ENCODE measurements at places on chromosomes 13 and 19. TPM values are rescaled to one million over a fixed set of nuclear protein-coding genes. Genes with fewer than 3 reads are reported as not detected.

GRCh38 chr19:11373166-11373884 lies 1.1 kb upstream of the SWSAP1 start:
- DNase-seq: peak; percentile 44

- DNase-seq: no peak
These were observed 21.6 kb upstream of the SPACA7 start for GRCh38 chr13:112354330-112355273.

GRCh38 chr19:35509018-35509652 lies 4.3 kb downstream of the DMKN start:
- DNase-seq: peak; percentile 71

- no peak for DNase-seq
These were observed 2.2 kb upstream of the MCF2L start for GRCh38 chr13:112966776-112967175.

The SBSN gene
- not detected for total RNA-seq

GRCh38 chr19:46345157-46345556 lies 1.7 kb upstream of the PPP5C start:
- DNase-seq: no peak

DNA sequence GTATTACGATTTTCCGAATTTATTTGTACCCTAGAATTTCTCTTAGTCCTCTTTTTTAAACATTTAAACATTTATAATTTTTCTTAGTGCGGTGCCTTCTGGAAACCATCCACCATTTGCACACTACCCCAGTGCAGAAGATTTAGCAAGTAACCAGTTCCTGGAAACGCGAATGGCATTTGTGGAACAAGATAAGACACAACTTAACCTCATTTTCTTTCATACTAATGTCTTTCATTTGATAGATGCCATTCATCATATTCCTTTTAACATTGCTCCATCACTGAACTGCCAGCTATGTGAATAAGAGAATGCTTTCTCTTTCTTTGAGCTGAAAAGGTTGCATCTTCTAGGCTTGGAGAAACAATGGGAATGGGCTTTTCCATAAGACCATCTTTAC lies 6.8 kb downstream of the FRY start:
- no peak for DNase-seq

GRCh38 chr13:112700291-112701060 lies 10.6 kb downstream of the ATP11A start:
- peak; percentile 19 for DNase-seq

DNA sequence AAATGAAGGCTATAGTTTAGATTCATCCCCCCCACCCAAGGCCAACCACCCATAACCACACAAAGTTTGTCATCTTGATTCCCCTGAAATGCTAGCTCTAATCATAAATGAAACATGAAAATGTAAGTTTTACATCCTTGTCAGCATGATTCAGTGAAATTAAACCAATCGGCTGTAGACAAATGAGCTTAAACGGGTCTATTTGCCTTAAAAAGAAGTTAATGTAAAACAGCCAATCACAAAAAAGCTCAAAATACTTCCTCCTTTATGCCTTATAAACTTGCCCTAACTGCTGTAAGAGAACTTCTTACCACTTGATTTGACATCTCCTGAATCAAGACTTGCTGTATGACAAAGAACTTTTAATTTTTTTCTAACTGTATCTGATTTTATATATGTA lies 34.5 kb upstream of the MRI1 start:
- no peak for DNase-seq

- no peak for DNase-seq
These were observed 43.3 kb downstream of the ATP11A start for GRCh38 chr13:112733112-112733511.

GRCh38 chr13:40631605-40632004 lies 34.8 kb downstream of the FOXO1 start:
- DNase-seq: no peak

DNA sequence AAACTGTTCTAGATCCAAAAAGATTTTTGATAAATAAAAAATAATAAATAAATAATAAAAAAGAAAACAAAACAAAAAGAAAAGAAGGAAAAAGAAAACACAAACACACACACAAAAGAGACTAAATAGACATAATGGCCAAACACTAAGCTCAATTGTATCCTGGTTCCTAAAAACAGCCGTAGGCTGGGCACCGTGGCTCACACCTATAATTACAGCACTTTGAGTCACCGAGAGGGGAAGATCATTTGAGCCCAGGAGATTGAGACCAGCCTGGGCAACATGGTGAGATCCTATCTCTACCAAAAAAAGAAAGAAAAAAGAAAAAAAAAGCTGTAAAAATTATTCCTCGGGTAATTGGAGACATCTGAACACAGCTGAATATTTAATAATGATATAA lies 8.9 kb downstream of the ETHE1 start:
- DNase-seq: no peak

DNA sequence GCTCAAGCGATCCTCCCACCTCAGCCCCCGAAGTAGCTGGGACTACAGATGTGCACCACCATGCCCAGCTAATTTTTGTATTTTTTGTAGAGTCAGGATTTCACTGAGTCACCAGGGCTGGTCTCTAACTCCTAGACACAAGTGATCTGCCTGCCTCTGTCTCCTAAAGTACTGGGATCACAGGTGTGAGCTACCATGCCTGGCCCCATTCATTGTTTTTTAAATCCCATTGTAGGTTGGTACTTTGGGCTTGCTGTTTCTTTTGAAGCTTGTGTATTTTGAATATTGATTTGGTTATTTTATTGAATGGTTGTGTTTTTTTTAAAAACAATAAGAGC lies 26.7 kb downstream of the ZMYM2 start:
- DNase-seq: no peak

The CCDC159 gene
- 2.9 TPM for total RNA-seq

DNA sequence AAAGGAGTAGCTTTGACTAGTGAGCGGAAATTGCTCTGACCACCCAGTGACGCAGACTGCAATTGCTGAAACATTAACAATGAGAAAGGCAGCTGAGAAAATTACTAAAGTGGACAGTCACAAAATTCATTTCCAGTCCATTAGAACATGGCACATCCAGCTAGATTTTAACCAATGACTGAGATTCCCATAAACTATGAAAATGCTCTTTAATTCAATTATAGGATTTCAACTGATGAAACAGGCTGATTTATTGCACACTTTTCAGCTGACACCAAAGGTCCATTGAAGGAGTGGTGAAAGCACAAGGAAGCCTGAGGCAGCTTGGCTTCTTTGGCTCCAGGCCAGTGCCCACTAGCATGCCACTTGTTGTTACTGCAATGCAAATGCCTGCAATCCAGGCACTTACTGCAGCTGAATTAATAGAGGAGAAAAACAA lies 933.4 kb downstream of the SLITRK6 start:
- peak; percentile 47 for DNase-seq

DNA sequence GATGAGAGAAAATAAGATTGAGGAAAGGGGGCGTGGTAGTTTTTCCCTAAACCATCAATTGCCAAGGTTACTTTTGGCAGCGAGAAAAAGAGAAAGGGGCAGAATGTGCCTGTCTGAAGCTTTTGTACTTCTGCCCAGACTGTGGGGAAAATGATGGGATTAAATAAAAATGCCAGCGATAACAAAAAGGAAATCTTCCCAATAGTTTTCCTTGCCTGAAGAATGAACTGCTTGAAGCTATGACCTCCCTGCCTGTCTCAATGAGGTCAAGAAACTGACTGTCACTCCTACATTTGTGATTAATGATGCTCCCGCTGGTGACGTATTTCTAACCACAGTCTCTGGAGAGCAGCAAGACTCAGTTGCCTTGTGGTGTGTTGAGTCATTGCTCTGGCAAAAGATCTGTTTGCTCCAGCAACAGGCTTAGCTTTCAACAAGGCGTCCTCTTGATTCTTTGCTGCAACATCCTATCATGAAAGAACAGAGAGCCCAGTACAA lies 1051.5 kb downstream of the DIAPH3 start:
- no peak for DNase-seq

The KANK3 gene
- 7.2 TPM for total RNA-seq

The CYSLTR2 gene
- total RNA-seq: not detected

DNA sequence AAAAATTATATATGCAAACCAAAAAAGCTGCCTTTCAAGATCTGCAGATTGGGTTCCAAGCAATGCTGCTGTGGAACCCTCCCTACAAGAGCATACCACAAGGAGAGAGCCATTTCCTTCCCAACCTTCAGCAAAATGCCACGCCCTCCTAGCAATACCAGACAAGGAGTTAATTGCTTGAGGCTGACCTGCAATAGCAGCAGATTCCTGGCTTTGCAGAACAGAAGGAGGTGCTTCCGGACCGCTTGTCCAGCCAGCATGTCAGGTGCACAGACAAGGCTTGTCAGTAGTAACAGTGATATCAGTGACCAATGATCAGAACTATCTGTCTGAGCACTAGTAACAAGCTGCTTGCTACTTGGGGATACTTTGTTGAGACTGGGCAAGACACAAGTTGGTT lies 301.6 kb downstream of the FGF14 start:
- DNase-seq: no peak

DNA sequence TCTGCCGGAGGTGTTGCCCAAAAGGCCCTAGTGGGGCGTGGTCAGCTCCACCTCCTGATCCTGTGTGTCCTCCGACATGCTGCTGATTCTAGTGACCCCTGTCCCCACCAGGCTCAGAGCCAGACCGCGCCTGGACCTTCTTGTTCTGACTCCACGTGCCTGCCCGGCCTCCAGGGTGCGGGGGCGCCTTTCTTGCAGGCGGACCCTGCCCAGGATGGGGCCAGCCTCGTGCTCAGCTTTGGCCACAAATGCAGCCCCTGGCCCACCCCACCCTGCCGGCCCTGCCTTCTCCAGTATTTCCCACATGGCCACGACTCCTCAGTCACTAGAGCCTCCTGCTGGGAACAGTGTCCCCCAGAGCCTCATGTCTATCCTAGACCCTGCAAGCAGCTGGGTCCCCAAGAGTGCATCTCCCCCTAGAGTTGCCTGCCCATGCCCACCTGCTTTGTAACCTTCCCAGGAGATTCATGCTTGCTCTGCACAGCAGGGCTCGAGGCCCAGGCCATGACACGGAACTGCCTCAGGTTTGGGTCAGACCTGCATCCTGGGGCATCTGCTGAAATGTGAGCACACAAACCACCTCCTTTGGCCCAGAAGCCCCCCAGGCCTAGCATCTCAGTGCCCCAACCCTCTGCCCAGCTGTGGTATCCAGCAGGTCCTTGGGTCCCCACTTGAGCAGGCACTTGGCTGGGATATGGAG lies 27.0 kb downstream of the TMEM161A start:
- no peak for DNase-seq

The PCP2 gene
- total RNA-seq: not detected

The ICAM3 gene
- total RNA-seq: 17.1 TPM

GRCh38 chr19:11281356-11282049 lies 14.5 kb upstream of the TSPAN16 start:
- peak; percentile 60 for DNase-seq

The CEACAM7 gene
- total RNA-seq: 1.3 TPM

GRCh38 chr19:42197375-42197817 lies 20.1 kb downstream of the DEDD2 start:
- no peak for DNase-seq

DNA sequence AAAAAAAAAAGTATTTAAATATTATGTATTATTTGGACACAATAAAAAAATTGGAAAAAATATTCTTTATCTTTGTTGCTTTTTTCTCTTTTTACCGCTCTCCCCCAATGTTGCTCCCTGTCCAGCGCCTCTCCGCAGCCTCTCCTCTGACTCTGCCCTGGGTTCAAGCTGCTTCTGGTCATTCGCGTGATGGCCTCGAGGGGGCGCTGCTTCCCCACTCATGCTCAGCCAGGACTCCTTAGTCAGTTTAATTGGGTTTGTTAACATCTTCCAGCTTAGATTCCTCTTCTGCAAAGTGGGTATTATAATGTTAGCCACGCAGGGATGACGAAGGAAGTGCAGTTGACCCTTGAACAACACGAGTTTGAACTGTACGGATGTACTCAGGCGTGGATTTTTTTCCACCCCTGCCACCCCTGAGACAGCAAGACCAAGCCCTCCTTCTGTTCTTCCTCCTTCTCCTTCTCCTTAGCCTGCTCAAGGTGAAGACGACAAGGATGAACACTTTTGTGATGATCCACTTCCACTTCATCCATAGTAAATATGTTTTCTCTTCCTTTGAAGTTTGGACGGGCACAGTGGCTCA lies 4.9 kb upstream of the NWD1 start:
- peak; percentile 72 for DNase-seq

The PRRG2 gene
- total RNA-seq: 12.5 TPM

GRCh38 chr19:38386971-38387549 lies 774 bp downstream of the GGN start:
- no peak for DNase-seq

DNA sequence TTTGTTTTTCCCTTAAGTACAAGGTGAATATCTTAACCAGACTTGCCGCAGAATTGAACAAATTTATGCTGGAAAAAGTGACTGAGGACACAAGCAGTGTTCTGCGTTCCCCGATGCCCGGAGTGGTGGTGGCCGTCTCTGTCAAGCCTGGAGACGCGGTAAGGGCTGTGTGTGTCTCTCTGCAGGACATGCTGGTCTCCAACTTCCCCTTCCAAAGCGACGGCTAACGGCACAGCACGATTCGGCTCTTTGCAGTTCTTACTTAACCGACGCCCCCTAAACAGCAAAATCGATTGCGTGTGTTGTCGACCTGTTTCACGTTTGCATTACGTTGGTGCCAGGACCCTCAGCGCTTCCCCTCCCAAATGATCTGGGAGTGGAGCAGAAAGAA lies 73.2 kb downstream of the GGACT start:
- no peak for DNase-seq

- no peak for DNase-seq
These were observed 17.8 kb upstream of the IGLON5 start for GRCh38 chr19:51293571-51294210.

GRCh38 chr13:67518785-67519184 lies 288.6 kb upstream of the PCDH9 start:
- DNase-seq: no peak
